ENCODE measurements at places on chromosomes 7 and 10.

DNA sequence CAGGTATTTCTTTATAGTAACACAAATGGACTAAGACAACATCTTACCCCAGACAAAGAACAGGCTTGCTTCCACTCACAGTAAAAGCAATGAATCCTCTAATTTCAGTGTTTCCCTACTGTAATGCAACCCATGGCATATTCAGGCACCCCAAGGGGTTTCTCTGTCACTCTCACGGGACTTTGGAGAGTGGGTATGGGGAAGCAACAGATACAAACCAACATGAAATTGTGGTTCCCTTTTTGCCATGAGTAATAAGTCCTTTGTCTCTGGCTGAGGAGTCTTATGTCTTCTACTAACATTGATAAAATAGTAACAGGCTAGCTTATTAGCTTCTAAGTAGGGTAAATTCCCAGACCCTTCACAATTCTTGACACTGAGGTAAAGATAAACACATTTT lies 51.4 kb upstream of the AOAH start:
- H3K27me3 ChIP-seq: no peaks in the 10 kb centered on the region
- H3K27ac ChIP-seq: no peak overlapping the region
- H3K4me1 ChIP-seq: no peaks in the 10 kb centered on the region
- no peak overlapping the region for H3K4me3 ChIP-seq
- no peak for DNase-seq
- H3K36me3 ChIP-seq: no peaks in the 10 kb centered on the region

DNA sequence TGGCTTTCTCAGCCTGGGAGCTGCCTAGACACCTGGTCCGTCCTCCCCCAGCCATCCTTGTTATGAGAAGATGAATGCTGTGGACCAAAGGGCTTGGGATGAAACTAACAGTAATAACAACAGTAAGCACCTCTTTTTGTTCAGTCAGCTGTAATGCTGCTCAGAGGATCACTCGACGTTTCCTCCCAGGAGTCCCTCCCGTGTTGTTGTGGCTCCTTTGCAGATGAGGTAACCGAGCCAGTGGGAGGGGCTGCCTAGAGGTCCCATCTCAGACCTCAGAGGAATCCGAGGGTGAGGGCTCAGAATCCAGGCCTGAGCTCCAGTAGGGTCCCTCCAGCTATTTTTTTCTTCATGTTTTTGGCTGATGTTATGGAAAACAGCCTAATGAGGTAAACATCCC lies 145.1 kb downstream of the TMEM178B start:
- H3K4me3 ChIP-seq: no peak overlapping the region
- H3K36me3 ChIP-seq: no peaks in the 10 kb centered on the region
- no peaks in the 10 kb centered on the region for H3K4me1 ChIP-seq
- no peak for DNase-seq
- H3K27me3 ChIP-seq: no peaks in the 10 kb centered on the region

DNA sequence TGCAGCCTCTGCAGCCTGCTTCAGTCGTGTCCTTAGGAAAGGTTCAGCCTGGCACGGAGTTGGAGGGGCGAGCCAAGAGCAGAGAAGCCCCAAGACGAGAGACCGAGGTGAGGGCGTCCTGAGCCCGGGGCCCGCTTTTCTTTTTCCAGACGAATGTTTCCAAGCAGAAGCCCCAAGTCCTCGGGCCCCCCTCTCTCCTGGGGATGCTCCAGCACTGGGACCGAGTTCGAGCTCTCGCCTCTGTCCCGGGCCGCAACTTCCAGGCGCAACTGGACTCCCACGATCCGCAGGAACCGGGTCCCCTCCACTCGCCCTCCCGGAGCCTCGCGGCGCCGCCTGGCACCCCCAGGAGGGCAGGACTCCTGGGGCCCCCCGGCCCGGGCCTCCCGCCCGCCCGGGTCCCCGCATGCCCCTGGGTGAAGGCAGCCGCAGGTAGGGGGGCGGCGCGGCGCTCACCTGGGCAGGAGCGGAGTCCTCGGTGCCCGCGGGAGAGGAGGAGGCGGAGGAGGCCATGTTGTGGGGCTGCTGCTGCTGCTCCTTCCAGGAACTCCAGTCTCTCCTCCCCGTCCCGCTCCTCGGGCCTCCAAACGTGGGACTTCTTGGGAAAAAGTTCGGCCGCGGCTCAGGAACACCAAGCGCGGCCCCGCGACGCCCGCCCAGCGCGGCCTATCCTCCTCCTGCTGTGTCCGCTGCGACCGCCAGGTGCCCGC lies 45.3 kb upstream of the CDK1 start:
- no peaks in the 10 kb centered on the region for H3K36me3 ChIP-seq
- H3K27ac ChIP-seq: no peak overlapping the region
- 0 out of 2 replicates have a peak, but pooled peaks cover 2% of the 10 kb centered on the region for H3K4me1 ChIP-seq
- H3K27me3 ChIP-seq: peaks cover 50% of the 10 kb centered on the region
- no peak for DNase-seq

DNA sequence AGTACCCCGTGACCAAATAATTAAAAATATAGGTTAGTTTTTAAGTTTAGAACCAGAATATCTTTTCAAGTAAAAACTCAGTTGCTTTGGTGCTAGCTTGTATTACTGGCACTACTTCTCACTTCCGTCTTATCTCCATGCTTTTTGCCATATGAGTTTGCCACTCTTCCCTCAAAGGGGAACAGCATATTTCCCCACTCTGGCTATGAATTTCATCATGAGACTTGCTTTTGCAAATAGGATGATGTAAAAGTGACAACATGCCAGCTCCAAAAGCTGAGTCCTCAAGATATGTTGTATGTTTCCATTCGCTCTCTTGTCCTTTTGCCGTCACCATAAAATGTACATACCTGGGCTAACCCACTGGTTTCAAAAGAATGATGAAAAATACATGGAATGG lies 178.1 kb upstream of the SEMA3A start:
- H3K4me3 ChIP-seq: no peak overlapping the region
- H3K36me3 ChIP-seq: no peaks in the 10 kb centered on the region
- no peaks in the 10 kb centered on the region for H3K27me3 ChIP-seq
- peak overlapping the region; percentile 41 for H3K27ac ChIP-seq

- no peak overlapping the region for H3K27ac ChIP-seq
- peaks cover 19% of the 10 kb centered on the region for H3K27me3 ChIP-seq
- H3K4me1 ChIP-seq: no peaks in the 10 kb centered on the region
Observed at GRCh38 chr7:51060536-51060935, 256.1 kb downstream of the COBL start.

- no peak overlapping the region for H3K27ac ChIP-seq
- H3K36me3 ChIP-seq: no peaks in the 10 kb centered on the region
- no peaks in the 10 kb centered on the region for H3K27me3 ChIP-seq
Observed at GRCh38 chr7:86320341-86320740, 323.4 kb upstream of the GRM3 start.

DNA sequence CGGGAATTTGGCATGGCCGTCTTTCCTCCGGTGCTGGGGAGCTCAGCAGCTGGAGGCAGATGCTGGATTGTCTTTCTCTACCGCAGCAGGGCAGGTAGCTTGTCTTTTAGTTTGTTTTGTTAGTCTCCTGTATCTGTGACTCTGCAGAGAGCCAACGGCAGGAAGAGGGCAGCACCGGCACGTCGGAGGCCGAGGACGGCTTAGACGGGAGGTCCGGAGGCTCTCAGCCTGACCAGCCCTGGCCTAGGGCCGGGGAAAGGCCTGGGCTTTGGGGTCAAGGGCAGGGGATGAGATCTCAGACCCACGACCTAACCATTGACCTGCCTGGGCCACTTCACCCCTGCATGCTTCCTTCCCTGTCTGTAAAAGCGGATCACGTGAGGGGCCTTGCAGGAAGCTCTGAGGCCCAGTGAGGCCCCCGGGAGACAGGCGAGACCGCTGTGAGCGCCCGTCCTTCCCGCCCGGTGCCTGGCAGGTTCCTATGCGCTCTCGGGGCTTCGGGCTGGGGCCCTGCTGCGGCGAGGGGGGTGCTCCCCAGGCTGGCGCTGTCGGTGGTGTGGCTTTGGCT lies 72.7 kb downstream of the LHPP start:
- H3K4me1 ChIP-seq: no peaks in the 10 kb centered on the region
- H3K27ac ChIP-seq: no peak overlapping the region
- no peak overlapping the region for H3K4me3 ChIP-seq
- no peaks in the 10 kb centered on the region for H3K36me3 ChIP-seq

GRCh38 chr7:158828133-158829020 lies 932 bp downstream of the ESYT2 start:
- H3K27ac ChIP-seq: peak overlapping the region; percentile 71
- peaks cover 3% of the 10 kb centered on the region for H3K4me1 ChIP-seq
- peak; percentile 40 for DNase-seq
- H3K36me3 ChIP-seq: no peaks in the 10 kb centered on the region
- H3K4me3 ChIP-seq: peak overlapping the region; percentile 86

DNA sequence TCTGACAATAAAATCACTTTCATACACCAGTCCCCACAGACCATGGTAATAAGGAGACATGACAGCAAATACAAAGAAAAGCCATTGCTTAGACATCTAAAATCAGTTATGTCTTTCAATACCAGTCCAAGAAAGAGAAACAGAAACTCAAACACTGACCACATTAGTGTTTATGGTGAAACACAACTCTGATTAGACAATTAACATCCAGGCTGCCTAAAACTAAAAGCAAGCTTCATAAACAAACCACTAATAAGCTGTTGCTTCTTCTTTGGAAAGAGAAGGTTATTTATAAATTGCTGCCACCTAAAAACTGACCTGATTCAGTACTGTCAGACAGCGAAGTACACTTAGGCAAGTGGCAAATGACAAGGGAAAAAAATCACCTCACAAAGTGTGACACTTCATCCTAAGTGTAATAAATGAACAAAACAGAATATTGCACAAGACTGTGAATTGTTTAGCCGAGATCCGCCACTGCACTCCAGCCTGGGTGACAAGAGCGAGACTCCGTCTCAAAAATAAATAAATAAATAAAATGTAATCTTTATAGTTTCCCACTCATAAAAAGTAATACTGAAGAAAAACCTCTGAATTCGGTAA lies 277.4 kb downstream of the PARD3 start:
- H3K4me1 ChIP-seq: peaks cover 4% of the 10 kb centered on the region
- H3K27ac ChIP-seq: no peak overlapping the region
- DNase-seq: no peak
- no peaks in the 10 kb centered on the region for H3K36me3 ChIP-seq
- no peak overlapping the region for H3K4me3 ChIP-seq

GRCh38 chr7:105849122-105849855 lies 27.1 kb downstream of the ATXN7L1 start:
- DNase-seq: no peak
- no peak overlapping the region for H3K4me3 ChIP-seq
- peaks cover 15% of the 10 kb centered on the region for H3K4me1 ChIP-seq
- no peaks in the 10 kb centered on the region for H3K27me3 ChIP-seq
- H3K27ac ChIP-seq: no peak overlapping the region
- H3K36me3 ChIP-seq: no peaks in the 10 kb centered on the region

DNA sequence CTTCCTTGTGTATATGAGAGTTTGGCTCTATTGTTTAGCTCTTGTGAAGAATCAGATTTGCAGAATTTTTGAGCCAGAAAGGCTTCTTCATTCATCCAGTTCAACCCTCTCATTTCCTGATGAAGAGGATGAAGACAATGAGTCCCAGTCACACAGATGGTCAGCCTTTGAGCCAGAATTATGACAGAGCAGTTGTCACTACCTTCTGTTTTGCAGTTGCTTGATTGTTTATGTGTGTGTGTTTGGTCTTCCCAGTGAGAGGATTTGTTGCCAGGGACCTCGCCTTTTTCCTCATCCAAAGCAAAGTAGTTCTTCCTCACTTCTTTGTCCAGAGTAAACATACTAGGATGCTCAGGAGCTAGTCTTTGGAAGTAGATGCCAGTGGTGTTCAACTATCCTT lies 15.6 kb downstream of the MDFIC start:
- H3K27ac ChIP-seq: no peak overlapping the region
- no peak for DNase-seq
- no peak overlapping the region for H3K4me3 ChIP-seq
- no peaks in the 10 kb centered on the region for H3K36me3 ChIP-seq
- H3K4me1 ChIP-seq: peaks cover 3% of the 10 kb centered on the region
